COLO829 (cell line): ENCODE measurements at places on chromosomes 5 and 9.
A peak's percentile ranks its signal among the peaks of the same experiment; 100 is the strongest.

DNA sequence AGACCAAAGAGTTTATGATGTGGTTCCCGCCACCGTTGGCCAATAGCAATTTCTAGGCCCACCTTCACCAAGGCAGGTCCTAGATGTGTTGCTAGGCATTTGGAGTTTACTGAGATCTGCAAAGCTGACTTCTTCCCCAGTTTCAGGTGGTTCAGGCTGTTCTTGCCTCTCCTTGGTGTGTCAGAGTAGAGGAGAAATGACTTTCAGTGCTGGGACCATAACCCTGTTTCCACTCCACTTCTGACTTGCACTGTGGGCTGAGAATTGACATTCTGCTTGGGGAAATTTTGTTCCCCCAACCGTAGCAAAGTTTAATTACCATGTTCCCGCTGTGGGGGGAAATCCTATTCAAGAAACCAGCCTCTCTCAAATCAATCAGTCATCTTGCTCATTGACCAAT lies 128.0 kb upstream of the GABRP start:
- no peak for DNase-seq

GRCh38 chr5:124365361-124365801 lies 381.1 kb downstream of the ZNF608 start:
- DNase-seq: no peak

DNA sequence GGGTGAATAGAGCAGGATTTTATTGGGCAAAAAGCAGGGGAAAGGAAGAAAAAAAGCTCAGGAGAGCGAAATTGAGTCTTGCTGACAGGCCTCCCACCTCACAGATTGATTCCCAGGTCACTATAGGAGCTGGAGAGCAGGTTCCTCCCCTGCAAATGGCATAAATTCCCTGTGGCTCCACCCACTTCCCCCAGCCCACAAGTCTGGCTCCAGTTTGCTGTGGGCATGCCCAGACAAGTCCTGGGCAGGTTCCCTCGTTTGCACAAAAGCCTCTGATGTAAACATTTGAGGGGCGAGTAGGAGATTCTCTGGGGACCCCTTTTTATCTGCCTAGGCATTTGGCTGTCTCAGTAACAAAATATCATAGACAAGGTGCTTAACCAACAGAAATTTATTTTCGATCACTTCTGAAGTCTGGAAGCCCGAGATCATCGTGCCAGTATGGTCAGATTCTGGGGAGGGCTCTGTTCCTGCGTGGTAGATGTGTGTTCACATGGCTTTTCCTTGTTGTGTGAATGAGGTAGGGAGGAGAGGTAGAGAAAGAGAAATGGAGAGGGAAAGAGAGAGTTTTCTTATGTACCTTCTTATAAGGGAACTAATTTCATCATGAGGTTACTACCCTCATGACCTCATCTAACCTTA lies 614.5 kb downstream of the MAT2B start:
- DNase-seq: no peak

DNA sequence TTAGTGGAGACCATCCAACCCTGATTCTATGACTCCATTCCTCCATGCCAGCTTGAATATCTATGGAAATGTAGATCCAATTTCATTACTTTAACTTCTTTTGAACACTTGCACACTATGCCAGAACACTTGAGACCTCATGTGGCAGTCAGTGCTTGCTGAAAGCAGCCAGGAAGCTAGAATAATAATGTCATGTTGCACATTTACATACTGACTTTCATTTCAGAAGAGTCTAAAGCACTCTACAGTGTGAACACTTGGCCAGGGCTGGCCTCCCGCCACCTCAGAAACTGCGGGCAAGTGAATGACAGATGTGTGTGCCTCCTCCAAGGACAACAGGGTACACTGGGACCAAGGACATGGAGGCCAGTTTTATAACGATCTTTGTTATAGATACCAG lies 97.3 kb downstream of the SLF1 start:
- DNase-seq: no peak

- DNase-seq: no peak
Measured at GRCh38 chr9:137302118-137302448, at the start of gene NRARP. NRARP (minus strand) TSS chr9:137302271; CDS start chr9:137301928, 343 bp downstream.

- peak; percentile 28 for DNase-seq
Measured at GRCh38 chr5:58462623-58463230, 2.8 kb upstream of the PLK2 start.

DNA sequence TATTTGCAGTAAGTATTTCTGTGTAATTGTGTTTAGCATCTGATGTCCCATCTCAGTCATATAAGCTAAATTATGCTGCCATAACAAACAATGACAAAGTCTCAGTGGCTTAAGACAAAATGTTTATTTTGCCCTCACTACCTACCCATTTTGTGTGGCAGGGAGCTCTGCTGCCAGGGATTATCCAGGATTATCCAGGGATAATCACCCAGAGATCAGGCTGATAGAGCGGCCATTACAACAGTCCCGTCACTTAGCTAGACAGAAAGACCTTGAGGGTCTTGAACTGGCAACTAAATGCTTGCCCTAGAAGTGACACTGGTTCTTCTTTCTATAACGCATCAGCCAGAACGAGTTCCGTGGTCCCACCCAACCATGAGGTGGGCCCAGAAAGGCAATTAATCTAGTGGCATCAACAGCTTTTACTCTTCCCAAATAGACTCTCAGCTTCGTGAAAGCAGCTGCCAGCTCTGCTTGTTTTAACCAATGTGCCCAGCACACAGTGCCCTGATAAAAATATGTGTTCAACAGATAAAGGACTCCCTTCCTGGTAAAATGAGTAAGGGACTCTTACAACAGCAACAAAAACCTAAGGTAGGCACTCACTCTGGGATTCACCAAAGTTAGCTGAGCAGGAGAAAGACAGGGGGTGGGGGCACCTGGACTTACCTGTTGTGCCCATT lies 22.8 kb downstream of the CCDC69 start:
- no peak for DNase-seq

- DNase-seq: no peak
Measured at GRCh38 chr5:10583663-10584572, 20.0 kb downstream of the ANKRD33B start.

GRCh38 chr5:135320718-135321484 lies 78.1 kb downstream of the MACROH2A1 start:
- DNase-seq: no peak

DNA sequence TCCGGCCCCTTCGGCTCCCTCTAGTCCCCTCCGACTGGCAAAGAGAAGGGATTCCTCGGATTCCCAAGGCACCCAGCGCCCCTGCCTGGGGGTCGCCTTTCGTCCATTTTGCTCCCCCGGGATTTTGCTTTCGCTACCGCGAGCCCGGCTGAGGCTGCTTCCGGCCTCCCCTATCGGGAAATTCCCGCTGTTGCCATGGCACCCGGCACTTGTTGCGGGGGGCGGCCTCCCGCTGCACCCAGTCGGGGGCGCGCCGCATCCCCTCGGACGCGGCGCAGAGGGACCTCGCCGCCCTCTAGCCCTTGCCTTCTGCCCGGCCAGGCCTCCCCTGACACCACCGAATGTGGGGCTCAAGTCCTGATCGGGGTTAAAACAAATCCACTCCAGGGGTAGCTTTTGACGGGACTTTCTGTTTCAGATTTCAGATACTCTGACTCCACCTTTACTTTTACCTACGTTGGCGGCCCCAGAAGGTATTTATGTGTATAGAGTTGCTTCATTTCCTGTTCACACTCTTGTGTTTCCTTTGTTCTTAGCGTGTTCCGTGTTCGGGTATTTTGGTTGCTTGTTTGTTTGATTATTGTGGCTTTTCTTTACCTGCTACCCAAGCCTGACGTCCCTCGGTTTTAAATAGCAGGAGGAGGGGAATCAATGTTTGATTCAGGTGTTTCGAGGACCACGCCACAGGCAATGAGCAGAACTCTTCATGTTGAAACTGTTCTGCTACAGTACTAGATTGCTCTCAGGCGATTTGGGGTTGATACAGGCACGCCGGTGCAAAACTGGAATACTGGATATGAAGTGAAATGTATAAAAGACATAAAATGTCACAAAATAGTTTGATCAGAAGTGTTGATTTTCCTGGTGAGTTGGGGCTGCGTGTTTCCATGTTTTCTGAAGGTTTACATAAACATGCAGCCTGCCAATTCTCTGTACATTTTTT lies 1.5 kb downstream of the PARP8 start:
- DNase-seq: peak; percentile 1
